ENCODE measurements at places on chromosomes 2 and 18.

DNA sequence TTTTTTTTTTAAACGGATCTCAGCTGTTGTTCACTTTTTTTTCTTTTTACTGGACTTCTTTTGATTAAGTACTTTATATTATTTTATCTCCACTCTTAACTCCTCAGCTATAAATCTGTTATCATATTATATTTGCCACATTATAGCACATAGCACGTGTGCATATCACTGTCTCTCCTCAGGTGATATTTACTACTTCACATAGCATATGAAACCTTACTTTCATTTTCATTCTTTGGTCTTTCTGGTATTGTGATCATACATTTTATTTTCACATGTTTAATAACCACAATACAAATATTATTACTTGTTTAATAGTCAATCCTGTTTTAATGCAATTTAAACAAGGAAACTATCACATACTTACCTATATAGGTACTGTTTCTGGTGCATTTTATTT is 993.1 kb upstream of the TMEFF2 start:
- DNase-seq: no peak

DNA sequence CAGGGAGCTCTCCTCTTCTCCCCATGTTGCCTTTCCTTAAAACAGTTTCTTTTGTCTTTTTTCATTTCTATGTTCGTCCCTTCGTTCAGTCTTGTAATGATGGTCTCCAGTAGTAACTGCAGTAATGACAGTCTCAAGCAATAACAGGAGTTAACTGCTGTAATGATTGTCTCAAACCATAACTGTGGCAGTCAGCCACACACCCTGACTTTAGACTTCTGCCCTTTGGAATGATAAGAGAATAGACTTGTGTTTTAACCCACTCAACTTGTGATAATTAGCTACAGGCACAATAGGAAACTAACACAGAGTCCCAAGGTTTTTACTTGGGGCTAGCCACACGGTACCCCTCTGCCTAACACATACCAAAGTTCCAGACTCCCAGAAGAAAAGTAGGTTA is 12.1 kb downstream of the TMEM131 start:
- DNase-seq: no peak

GRCh38 chr2:223597076-223597475 is 5.1 kb downstream of the SCG2 start:
- no peak for DNase-seq

- no peak for DNase-seq
Observed at GRCh38 chr18:44909191-44909719, 228.6 kb downstream of the SETBP1 start.

DNA sequence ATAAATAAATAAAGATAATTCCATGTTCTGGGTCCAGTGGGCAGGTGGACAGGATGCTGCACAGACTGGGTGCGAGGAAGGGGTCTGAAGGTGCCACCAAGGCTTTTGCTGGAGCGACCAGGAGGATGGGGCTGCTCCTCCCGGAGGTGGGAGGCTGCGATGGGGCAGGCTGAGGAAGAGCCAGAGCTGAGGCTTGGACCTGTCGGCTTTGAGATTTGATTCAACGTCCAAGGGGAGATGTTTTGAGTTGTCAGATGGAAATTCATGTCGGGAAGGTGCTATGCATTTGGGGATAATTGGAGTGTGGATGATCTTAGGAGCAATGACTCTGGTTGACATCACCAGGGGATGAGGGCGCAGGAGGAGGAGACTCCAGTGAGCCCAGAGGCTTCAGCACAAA is 11.7 kb downstream of the ALLC start:
- no peak for DNase-seq

GRCh38 chr2:130381145-130381544 is 25.3 kb downstream of the PTPN18 start:
- DNase-seq: no peak

- no peak for DNase-seq
Observed at GRCh38 chr18:47075098-47075883, 39.9 kb upstream of the ELOA2 start.

DNA sequence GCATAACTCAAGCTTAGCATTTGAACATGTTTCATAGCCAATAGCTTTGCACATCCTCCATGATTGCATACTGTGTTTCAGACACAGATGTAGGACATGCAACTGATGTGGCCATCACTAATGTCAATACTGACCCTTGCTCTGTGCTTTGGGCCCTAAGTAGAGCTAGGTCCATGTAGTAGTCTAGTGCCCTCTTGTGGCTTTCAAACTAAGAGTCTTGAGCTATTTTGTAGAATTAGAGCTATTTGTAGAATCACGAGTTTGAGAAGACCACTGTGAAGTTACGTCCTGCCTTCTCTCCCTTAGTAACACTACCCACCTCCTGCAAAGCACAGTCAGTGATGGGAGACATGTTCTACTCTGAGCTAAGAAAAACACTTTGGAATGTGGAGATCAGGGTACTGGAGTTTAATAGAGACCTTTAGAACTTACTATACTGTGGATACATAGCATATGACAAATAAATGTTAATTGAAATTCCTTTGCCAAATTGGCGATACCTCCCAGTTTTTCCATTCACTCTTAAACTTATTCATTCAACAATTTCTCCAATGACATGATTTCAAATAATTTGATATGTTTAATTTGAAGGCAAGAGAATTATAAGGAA is 306.5 kb upstream of the TNP1 start:
- DNase-seq: no peak

GRCh38 chr18:79733986-79734770 is 54.6 kb downstream of the CTDP1 start:
- DNase-seq: no peak

Data from epithelial cell of prostate (primary cell).